Esophagus squamous epithelium (tissue), 5 donors: ENCODE measurements at places on chromosomes 11 and 22.

DNA sequence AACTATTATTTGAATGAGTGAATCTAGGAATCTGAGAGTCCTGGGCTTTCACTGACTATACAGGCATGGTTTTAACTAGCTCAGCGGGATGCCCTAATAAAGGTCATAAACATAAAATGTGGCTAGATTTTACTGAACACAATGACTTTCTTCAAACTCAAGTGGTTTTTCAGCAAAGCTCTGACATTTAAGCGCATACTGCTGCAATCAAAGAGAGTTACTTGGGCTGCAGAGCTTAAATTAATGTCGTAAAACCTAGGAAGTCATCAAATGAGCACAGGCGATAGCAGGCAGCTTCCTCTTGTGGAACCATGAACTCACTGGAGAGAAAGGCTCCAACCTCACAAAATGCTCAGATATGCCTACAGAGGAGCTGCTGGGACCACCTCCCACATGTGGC lies 6.7 kb downstream of the CSNK2A3 start:
- DNase-seq: no peak

- DNase-seq: no peak
These were observed at the start of gene SPI1 for GRCh38 chr11:47378010-47378835. SPI1 (minus strand) TSS chr11:47378547; CDS start chr11:47378353, 194 bp downstream.

DNA sequence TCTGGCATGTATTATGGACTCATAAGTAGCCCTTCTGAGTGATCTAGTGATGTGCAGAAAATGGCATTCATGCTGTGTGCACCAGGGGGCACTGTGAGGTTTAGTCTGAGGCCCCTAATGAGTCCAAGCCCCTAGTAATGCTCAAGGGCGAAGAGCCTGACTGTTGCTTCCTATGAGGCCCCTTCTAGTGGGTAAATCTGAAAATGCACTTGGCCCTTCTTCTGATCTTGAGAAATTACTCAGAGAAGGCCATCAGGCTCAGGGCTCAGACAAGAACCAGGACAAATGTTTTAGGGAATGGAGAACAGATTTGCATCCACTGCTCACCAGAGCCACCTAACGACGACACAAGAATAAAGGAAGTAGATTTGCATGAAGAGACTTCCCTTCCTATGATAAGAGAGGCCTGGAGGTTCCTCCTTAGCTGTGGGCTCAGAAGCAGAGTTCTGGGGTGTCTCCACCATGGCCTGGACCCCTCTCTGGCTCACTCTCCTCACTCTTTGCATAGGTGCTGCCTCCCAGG lies 75.8 kb downstream of the GGTLC2 start:
- no peak for DNase-seq

DNA sequence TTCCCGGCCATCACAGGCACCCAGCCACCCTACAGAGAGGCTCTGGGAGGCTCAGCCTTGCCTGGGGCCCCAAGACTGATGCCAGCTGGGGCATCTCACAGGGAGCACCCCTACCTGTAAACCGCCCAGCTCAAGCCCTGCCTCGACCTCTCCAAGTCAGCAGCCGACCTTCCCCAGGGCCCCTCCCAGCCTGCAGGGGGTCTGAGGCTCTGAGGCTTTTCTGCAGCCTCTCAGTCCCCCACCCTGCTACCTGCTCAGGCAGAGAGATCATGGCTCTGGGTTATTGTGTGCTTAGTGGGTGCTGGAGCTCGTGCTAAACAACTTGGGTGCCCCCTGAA lies 23.1 kb upstream of the RTN4R start:
- no peak for DNase-seq

- DNase-seq: no peak
These were observed 9.8 kb downstream of the RPL27A start for GRCh38 chr11:8692417-8692816.

GRCh38 chr11:58527429-58527828 lies 19.5 kb upstream of the OR5B21 start:
- no peak for DNase-seq

- DNase-seq: no peak
These were observed 243 bp upstream of the SYT9 start for GRCh38 chr11:7251487-7251835.

DNA sequence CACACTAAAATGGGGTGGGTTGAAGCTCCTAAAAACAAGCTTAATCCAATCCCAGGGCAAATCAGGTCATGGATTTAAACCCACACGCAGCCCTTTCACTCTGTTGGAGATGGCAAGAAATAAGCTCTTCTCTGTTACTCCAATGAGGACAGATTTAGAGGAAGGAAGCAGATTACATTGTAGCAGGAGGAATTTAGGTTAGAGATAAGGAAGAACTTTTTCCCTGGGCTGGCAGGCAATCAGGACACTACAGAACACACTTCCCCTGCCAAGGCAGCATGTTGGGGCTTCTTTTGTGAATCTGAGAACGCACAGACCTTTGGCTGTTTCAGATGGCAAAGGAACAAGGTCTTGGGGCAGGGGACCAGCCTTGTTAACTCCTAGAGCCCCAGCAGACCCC lies 46.2 kb downstream of the C11orf58 start:
- no peak for DNase-seq

DNA sequence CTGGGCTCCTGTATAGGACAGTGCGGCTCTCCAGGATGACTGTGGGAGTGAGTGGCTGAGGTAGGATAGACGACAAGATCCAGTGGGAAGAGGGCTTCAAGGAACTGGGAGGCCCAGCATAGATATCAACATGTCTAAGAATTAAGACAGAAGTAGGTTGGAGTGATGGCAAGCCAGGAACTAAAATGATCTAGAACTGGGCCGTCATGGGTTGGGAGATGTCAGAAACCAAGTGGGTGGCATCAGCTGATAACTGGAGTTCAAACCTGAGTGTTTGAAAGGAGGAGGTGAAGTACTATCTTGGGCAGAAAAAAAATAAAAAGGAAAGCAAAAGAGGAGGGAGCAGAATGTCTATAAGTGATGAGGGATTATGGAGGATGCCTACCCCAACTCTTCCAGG lies 7.1 kb upstream of the MEN1 start:
- DNase-seq: no peak

- DNase-seq: no peak
These were observed 540.5 kb downstream of the DLG2 start for GRCh38 chr11:85086504-85087284.

DNA sequence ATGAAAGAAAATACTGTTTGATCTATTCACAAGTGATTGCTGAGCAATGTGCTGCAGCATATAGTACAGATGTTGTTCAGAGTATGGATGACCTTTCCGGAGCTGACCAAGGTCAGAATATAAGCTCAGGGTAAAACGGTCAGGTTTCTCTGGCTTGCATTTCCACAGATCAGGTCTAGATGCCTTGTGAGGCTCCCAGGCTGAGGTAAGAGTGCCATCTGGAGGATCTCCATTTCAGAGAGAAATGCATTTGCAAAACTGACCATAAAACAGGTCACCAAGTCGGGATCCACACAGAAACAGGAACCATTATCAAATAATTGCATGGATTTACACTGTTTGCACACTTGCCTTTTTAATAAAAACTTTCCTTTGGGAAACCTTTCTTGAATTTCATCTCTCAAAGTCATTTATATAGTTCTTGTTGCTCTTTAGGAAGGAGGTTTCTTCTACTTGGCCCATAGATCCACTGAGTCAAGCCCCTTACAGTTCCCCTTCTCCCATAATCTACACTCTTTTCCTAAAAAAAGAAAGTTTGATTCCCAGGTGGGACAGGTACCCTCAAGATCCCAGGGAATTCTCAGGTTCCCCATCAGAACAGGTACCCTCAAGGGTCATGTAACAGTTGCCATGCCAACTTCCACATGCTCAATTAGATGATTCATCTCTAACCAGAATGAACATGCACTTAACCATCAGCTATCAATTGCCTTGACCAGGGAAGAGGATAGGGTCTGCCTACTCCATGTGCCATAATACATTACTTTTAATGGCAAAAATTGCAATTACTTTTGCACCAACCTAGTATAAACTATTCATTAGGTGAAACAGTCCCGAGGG lies 25.0 kb upstream of the TMPRSS5 start:
- no peak for DNase-seq

DNA sequence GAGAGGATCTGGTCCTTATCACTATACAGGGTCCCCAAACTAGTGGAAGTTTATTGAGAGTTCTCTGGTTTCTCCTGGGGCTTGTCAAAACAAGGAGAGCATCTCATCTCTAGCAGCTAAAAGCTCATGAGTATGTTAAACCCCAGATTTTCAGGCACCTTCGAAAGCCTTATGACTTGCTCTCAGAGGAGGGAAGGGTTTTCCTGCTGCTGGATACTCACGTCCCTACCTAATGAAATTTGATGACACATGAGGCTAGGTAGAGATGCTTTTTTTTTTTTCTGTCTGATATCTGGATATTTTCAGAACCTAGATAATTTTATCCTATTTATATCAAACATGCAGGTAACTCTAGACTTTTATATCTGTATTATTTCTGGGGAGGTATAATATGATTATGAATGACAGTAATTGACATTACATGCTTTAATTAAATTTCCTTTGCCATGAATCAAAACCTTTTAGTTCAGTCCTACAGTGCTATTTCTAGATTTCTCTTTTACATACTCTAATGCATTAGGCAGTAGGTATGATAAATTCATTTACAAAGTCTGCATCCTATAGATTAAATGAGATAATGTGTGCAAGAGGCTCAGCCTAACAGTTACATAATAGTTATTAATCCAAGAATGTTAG lies 73.9 kb downstream of the PARVA start:
- DNase-seq: no peak

- DNase-seq: no peak
These were observed 90.4 kb downstream of the ARHGAP20 start for GRCh38 chr11:110621826-110622225.

DNA sequence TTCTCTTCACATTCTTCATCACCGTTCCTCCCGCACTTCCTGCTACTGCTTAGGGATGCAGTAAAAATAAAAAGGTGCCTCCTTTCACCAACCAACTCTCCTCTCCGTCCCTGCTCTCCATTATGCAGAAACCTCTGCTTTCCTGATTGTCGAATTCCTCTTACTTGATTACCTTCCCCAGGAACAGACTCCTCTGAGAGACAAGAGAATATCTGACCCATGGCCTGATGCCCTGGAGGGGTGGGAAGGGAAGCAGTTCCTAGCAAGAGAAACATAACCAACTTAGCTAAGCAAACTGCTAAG lies 80.9 kb downstream of the TRIM29 start:
- no peak for DNase-seq

DNA sequence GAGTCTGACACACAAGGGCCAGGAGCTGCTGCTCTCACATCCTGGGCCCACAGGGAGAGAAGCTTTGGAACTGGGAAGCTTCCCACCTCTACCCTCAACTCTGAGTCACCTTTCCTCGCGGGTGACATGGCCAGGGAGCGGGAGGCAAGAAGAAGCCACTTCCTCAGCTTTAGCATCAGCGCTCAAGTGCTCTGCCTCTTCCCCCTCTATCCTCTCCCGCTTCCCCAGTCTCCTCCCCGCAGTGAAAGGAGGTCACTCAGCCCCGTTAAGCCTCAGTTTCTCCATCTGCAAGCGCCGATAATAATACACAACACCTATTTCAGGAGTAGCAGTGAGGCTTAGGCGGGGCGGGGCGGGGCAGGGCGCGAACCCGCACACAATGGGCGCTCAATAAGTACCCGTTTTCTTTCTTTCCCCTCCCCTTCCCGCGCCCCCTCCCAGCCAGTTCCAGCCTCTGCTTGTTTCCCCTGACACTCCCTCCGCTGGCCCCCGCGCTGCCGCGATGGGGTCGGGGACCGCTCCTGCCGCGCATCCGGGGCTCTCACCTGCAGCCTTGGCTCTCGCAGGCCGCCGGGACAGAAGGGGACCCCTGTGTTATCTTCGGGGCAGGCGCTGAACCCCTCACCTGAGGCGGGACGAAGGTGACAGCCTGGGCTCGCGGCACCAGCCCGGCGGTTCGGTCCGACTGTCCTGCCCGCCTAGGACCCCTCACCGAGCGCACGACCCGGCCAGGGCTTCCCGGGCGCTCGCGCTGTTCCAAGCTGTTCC lies 892 bp downstream of the GDPD5 start:
- DNase-seq: no peak
